Ammon's horn (tissue), 1 donor: ENCODE measurements at places on chromosomes 12 and 14.

DNA sequence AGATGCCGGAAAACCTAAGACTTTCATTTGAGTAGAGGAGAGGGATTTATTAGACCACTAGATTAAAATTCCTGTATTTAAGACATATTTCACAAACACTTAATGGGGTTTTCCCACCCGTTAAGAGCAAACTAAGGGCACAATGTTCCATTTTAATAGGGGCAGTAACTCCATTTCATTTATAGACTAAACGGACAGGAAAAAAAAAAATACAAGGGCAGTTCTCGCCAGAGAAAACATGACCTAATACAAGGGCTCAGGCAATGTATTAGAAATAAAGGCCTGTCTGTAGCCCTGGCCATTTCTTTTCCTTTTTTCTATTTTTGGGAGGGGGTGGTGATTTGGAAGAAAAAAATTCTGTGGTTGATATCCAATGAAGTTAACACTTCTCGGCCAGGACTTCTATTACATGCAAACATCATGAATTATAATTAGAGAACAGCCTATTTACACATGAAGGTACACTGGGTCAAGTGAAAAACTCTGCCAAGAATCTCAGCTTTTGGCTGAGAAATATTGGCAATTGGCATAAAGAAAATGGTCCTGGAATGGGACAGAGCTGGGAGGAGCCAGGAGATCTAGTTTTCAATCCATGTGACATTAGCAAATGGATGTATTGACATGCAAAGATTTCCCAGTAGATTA lies 641.1 kb upstream of the TBX3 start:
- no peak for DNase-seq

GRCh38 chr12:31923063-31923412 lies 36.2 kb upstream of the RESF1 start:
- DNase-seq: no peak

GRCh38 chr12:111767362-111768158 lies 827 bp downstream of the ALDH2 start:
- DNase-seq: no peak

DNA sequence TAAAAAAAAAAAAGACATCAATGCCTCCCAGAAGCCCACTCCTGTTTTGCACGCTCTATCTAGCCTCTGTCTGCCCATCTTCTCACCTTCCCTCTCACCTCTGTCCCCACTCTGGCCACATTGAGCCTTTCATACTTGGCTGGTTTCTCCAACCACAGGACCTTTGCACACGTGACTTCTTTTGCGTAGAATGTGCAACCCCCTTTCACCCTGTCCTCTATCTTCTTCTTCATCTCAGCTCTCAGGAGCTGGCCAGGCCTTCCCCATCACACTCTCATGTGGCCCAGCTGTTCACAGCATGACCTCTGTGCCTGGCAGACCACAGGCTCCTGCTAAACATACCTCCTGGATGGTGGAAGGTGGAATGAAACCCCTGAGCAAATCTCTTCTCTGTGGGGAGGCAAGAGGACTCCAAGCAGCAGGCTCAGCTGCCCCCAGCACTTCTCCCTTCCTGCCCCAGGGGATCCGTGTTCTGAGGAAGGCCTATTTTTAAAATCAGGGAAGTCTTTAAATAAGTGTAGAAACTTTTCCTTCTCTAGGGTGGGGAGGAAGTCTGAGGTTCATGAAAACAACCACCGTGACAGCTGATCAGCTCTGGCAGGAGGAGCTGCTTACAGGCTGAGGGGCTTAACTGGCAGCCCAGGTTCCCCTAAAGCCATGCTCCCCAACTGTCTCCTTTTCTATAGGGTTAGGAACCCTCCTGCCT lies 11.6 kb downstream of the HVCN1 start:
- DNase-seq: peak; percentile 66

DNA sequence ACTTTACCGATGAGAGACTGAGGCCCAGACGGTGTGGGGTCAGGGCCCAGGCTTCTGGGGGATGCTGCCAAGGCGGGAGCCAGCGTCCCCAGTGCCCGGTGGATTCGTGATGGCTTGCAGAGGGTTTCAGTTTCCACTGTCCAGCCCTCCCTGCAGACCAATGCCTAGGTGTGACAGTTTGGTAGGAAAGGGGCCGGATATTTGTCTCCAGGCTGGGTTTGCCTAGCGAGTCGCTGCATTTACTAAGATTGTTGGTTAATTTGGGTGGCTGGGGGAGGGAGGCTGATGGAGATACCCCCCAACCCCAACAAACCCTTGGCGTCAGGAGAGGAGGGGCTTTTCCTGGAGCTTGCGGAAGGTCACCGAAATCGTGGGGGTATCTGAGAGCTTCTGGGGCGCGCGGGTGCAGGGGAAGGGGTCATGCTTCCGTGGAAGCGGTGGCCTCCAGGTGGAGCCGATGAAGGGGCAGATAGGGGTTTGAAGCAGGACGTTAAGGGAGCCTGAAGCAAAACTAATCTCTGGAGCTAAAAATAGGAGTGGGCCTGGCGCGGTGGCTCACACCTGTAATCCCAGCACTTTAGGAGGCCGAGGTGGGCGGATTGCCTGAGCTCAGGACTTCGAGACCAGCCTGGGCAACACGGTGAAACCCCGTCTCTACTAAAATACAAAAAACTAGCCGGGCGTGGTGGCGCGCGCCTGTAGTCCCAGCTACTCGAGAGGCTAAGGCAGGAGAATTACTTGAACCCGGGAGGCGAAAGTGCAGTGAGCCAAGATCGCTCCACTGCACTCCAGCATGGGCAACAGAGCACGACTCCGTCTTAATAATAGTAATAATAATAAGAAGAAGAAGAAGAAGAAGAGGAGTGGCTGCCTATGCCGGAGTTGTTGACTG lies 1.1 kb upstream of the CDC42BPB start:
- DNase-seq: no peak

DNA sequence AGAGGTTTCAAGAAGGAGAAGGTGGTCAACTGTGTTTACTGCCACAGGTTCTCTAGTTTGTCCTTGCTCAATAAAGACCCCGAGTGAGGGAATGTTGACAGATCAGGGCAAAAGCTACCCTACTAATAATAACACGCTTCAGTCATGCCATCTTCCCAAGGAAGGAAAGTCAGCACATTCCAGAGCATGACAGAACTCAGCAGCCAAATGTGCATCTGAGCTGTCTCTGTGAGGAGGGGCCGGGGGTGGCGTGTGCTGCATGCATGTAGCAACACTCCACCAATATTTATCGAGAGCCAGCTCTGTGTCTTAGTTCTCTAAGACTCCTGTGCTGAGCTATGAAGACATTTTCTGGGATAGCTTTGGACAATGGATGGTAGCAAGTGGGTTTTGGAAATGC lies 260.4 kb downstream of the DPF3 start:
- no peak for DNase-seq

GRCh38 chr12:105420046-105420445 lies 89.6 kb downstream of the C12orf75 start:
- no peak for DNase-seq

- no peak for DNase-seq
Measured at GRCh38 chr12:27572486-27573255, 48.7 kb downstream of the PPFIBP1 start.

- DNase-seq: no peak
Measured at GRCh38 chr12:132245521-132246101, 83.8 kb downstream of the GALNT9 start.

- no peak for DNase-seq
Measured at GRCh38 chr12:75548879-75549278, 37.5 kb upstream of the KRR1 start.

DNA sequence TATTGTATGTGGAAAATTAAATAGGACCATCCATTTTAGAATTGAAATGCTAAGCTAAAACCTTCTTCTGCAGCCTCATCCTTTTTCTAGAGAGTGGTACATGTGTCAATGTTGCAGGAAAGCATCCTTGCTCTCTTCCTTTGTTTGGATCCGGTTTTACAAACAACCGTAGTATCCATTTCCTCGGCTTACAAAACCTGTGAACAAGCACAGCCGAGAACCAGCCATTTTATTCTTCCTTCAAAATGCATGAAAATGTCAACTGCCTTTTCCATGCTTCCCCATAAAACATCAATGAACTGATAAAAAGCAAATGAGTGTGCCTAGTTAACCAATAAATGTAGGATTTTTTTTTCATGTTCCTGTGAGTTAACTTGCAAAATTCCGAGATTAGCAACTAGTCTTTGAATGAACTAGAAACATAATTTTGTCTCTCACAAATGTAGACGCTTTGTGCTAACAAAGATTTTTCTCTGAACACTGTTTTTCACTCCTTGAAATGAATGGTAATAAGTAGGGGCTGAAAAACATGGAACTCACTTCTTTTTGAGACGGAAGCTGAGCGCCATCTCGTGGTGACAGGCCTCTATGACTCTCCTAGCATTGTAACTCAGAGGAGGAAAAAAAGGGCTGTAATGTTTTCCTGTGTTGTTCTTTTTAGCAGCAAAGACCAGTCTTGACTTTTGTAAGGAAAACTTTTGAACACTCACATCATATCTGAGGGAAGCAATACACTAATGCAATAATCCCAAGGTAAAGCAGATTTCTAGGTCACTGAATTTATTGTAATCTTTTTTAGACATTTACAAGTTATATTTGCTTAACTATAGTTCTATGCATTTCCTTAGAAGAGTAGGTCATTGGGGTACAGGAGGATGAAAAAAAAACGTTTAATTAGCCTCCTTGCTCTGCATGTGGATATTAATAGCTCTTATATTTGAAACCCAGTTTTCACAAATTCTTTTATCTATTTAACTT lies 157.4 kb upstream of the FOXG1 start:
- DNase-seq: peak; percentile 92

DNA sequence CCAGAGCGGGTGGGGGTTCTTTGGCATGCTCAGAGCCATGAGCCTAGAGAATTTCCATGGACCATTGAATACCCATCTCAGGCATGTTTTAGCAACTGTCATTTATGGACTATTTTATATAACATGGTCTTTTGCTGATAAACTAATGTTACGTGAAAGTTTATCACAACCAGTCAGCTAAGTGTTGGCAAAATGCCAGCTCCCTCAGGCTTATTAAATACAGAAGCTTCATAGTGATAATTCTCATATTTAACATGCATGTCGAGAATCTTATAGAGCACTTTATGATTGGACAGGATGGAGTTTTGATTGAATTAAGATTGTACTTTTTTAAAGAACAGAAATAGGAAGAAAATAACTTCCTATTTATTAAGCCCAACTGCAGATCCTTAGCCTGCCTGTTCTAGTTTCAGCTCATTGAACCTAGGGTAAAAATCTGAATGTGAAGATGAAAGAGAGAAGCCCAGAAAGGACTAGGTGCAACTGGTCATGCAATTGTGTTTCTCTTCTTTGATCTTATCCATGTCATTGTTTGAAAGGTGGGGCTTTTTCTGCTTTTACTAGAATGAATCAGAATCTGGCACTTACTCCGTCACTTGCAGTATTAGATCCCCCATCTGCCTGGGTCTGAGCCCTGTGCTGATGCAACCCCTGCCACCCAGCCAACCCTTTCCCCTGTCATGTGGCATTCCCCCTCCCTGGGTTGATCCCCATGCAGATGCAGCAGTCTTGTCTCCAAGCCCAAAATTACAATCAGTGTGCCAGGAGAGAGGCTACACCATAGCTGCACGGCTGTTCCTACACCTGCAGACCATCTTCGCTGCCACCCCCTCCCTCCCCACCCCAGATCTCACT lies 134.6 kb upstream of the EVL start:
- DNase-seq: no peak

- no peak for DNase-seq
Measured at GRCh38 chr12:39386335-39386734, 56.6 kb downstream of the KIF21A start.

DNA sequence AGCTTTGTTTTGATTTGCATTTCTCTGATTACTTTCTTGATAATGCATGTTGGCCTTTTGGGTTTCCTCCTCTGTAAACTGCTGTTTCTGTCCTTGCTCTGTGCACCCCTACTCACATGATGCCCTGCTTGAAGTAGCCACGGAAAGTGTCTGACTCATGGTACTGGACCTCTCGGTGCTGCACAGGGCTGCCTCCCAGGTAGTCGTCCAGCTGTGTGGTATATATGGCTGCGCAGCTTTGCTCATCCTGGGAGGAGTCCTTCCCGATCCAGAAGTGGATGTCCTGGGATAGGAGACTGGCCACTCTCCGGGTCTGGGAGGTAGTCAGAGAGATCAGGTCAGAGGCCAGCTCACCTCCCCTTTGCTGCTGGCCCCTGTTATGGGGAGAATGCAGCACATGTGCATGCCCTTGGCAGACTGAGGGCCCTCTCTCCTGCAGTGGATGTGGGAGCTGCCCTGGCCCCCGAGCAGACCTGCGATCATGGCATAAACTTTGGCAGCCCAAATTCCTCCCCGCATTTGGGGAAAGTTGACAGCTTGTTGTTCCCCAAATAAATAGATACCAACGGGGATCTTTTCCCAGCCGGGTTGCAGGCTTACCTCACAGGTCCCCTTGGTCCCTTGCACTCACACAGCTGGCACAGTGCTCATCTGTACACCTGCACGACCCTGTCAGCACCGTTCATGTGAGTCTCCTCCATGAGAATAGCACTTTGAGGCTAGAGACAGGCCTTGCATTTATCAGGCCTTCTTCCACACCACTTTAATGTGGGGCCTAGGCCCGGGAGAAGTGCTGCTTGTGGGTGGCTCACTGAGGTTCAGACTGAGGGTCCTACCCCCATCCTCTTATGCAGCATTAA lies 5.2 kb downstream of the AVIL start:
- no peak for DNase-seq
